ENCODE measurements at places on chromosomes 3 and 15.

- no peak for DNase-seq
These were observed 79.9 kb upstream of the PEX5L start for GRCh38 chr3:180116658-180117057.

GRCh38 chr3:168269001-168269400 is 173.3 kb upstream of the GOLIM4 start:
- no peak for DNase-seq

DNA sequence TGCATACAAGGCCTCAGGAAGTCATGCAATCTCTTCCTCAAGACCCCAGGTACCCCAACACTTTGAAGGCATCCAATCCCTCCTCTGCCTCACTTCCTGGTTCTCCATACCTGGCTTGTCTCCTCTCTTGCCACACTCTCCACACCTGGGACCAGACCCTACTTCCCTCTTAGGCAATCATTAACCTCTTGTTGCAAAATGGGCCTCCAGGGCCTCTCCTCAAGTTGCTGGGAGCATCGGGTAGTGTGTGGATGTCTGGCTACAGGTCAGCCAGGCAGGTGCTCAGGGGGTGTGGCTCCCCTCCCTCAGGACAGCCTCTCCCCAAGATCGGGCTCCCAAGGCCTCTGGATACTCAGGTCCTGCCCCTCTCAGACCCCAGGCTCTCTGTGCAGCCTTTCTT is 8.6 kb downstream of the PLA2G4E start:
- no peak for DNase-seq

- DNase-seq = no peak
These were observed 74.2 kb upstream of the BHLHE40 start for GRCh38 chr3:4904811-4905695.

DNA sequence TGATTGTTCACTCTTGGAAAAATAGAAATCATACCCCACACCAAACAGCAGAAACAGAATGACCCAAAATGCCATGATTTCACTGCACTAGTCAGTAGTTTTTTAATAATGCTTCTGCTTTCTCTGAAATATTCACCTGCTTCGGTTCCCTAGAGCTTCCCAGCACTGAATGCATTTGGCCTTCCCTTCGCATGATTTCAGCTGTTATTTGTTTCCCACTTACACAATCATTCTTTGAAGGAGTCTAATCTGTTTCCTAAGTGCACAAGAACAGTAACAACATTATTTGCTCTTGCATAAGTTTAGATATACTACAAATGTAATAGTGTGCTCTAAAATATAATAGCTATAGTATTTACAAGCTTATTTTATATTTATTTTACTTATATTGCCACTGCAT is 178.7 kb downstream of the STAC start:
- DNase-seq = no peak

DNA sequence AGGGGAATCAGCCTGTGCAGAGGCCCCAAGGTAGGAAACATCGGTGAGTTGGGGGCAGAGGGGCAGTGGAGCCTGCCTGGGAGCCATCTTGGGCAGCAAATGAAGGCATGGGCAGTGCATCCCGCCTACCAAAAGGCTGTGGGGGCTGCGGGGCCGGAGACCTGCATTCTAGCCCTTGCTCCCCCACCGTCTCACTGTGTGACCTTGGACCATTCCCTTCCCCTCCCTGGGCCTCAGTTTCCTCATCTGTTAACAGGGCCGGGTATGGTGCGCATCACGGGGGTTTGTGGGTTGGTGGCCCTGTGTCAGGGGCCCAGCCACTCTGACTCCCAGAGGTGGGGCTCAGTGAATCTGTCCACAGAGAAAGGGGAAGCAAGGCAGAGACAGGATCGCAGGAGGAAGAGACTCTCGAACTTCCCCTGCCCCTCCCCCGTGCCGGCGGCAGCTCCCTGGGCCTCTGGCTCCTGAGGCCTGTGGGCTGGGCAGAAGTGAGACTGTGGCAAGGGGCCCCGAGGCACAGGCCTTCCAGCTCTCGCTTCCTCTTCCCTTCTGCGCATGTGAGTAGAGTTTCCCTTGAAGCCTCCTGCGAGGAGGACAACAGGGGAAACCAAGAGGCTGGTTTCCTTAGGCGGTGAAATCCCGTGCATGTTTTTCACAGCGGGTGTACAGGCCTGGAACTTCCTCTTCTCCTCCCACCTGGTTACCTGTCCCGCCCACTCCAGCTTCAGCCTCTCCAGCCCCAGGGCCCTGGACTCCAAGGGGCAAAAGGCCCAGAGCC is 42.9 kb downstream of the IDH2 start:
- peak; percentile 99 for DNase-seq

GRCh38 chr3:102410616-102411015 is 24.2 kb upstream of the ZPLD1 start:
- no peak for DNase-seq

DNA sequence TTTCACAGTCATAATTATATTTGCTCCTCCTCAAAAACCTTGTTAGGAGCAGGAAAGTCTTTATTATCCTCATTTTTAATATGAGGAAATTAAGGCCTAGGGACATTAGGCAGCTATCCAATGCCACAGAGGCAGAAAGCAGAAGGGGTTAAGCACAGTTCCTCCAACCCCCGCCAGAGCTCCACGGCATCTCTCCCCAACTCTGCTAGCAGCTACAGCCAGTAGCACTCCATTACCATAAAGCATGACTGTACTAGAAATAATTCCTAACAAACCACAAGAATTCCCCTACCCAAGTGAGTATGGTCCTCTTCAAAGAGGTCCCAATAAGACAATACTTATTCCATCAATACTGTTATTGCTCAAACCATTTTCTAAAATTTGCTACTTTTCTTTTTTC is 9.8 kb downstream of the HEG1 start:
- DNase-seq = no peak

- DNase-seq = no peak
These were observed 202.0 kb downstream of the UBE2E2 start for GRCh38 chr3:23405081-23405480.

GRCh38 chr15:32970847-32971246 is 223.7 kb downstream of the FMN1 start:
- no peak for DNase-seq

DNA sequence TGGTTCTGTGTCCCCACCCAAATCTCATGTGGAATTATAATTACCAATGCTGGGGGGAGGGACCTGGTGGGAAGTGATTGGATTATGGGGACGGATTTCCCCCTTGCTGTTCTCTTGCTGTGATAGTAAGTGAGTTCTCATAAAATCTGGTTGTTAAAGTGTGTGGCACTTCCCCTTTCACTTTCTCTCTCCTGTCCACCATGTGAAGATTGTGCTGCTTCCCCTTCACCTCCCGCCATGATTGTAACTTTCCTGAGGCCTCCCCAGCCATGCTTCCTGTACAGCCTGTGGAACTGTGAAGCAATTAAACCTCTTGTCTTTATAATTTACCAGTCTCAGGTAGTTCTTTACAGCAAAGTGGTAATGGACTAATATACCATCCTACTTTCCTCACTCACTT is 289.6 kb downstream of the EFHB start:
- DNase-seq = peak; percentile 21

DNA sequence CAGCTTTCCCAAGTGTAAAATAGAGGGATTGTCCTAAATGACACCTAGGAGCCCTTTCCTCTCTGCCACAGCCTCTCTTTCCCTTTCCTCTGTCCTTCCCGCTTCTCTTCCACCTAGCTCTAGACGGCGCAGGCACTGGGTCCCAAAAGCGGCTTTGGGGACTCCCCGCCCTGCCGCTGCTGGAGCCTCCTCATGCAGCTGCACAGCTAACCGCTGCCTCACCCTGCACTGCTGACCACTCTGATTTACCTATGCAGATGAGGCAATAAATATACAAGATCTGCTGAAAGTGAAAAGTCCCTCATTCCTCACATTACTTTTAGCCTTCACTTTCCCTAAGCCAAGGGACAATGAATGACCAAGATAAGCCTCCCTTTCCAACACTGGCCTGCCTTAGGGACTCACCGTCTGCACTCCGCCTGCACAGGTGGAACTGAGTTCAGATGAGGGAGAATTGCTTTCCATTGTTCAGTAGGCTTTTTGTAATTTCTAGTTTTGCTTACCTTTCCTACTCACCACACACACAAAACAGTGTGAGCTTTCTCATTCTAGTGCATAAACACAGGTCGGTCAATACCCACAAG is 197.5 kb upstream of the BCL6 start:
- DNase-seq = no peak

DNA sequence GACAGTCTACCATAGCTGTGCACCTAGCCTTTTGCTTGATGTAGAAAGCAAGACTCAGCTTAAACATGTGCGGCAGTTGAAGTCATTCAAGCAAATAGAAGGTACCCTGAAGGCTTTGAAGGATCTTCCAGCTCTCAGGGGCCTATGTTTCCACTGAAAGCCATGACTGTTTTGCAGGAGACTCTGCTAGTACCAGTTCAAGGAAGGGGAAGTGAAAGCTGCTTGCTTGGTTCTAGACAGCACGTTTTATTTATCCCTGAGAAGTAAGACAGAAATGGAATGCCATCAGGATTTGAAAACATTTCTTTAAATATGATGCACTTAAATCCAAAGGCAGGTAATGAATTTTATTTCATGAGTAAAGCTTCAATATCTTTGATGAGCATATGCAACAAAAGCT is 311.4 kb downstream of the PDCD6IP start:
- no peak for DNase-seq

DNA sequence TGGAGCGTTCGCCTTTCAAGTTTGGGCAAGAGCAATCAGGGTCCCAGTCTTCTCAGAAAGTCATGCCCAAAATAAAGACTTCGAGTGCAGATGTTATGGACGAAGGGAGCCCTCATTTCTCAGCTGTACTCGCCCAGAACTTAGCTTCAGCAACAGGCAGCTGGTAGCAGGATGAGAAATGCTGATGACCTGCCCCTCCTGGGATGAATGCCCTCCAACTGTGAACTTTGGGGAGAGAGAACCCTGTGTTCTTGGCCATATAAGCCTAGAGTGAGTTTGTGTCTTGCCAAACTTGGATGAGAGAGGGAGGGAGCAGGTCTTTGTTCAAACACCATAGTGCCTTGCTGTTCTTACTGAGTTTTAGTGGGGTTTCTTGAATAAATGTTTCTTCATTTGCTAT is 400.3 kb downstream of the LRTM1 start:
- no peak for DNase-seq

DNA sequence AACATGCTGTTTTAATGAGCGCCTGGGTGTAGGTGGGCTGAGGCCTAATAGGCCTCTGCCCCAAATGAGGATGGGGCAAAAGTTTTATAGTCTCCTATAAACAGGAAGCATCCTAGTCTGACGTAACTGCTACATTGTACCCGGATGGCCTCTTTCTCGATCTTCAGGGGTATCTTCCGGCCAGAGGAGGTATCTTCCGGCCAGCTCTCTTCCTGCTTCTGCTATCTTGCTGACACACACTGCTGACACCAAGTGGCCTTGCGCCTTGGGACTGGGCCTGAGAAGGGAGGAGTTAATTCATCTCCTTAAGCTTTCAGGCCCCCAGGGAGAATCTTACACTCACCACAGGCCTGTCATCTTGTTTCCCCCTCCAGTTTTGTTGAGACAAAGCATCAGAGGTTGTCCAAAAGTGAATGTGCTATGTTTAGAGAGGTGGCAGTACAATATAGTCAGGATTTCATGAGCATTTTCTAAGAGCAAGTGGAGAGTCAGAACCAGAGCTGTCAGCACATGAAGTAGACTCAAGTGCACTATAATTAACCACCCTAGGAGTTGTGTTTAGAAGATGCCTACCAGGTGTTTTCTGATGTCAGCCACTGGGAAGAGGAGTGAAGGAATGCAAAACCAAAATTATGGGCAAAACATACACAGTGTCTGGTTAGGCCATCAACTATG is 15.6 kb upstream of the IGSF10 start:
- peak; percentile 5 for DNase-seq

DNA sequence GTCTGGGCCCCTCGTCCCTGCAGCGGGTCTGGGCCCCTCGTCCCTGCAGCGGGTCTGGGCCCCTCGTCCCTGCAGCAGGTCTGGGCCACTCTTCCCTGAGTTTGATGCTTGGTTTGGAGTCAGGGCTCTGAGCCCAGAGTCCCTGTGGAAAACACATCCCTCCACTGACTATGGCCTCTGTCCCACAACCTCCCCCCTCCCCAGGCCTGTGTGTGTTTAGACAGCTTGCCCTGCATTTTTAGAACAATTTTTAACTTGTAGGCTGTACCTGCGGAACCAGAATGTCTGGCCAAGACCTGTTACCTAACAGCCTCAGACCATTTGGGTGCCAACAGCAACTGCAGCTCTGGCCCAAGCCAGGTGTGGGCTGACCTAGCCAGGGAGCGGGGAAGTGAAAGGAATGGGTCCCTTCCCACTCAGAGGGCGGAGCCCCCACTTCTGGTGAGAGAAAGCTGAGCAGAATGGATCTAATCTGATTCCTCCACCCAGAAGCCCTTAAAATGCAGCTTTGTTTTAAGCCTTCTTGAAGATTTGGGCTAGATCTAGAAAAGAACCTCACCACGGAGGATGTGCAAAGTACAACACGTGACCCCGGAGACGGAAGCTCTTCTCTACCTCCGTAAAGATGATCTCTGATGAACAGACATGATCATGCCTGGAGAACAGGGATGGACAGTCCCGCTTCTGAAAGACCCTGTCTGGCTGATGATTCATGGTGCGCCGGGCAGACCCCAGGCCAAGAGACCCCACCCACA is 60.5 kb upstream of the TFRC start:
- no peak for DNase-seq

DNA sequence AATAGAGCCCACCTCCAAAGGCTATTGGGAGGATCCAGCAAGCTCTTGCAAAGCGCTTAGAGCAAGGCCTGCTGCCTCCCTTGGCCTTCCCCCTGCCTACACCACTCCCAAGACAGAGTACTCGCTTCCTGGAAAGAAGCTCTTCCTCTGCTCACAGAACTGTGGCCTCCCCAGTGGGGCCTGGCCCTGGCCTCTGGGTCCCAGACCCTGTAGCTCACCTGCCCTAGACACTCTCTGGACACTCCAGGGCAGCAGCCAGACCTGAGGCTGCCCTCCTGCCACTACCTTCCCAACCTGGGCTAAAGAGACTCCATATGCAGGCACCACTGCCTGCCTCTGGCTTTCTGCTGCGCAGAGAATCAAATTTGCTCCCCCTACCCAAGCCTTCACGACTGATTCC is 49.9 kb downstream of the GRIP2 start:
- no peak for DNase-seq

- DNase-seq = peak; percentile 63
These were observed 16.0 kb upstream of the EID1 start for GRCh38 chr15:48861813-48862431.

GRCh38 chr3:171459942-171460724 is at the start of gene TNIK:
Gene TNIK, minus strand, starts transcription at chr3:171460405. Its CDS starts 342 bp downstream, at chr3:171460063.
- peak; percentile 70 for DNase-seq

DNA sequence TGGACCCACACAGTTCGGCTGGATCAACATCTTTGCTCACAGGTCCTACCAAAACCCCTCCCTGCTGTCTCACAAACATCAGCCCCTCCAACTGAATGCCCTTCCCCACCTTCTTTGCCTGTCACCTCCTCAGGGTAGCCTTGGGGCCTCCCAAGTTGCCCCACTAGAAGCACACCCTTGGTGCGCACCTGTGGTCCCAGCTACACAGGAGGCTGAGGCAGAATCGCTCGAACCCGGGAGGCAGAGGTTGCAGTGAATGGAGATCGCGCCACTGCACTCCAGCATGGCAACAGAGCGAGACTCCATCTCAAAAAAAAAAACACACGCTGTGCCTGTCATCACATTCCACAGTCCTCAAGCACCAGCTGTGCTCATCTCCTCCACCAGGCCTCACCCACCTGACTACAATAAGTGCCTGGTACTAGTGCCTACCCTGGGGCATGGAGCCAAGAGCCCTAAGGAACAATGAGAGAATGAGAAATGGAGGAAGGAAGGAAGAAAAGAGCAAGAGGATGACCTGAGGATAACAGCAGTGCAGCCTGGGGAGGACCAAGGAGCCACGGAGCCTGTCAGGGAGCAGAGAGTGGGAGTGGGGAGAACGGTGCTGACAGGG is 26.0 kb downstream of the RPN1 start:
- DNase-seq = no peak
